ENCODE measurements at places on chromosomes 7 and 10.

DNA sequence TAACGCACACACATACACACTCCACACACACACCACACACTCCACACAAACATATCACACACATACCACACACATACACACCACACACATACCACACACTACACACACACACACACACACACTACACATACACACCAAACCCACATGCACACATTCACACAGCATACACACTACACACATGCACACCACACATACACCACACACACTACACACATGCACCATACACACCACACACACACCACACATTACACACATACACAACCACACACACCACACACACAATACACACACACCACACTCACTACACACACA is 66.3 kb downstream of the MKI67 start:
- DNase-seq = no peak

DNA sequence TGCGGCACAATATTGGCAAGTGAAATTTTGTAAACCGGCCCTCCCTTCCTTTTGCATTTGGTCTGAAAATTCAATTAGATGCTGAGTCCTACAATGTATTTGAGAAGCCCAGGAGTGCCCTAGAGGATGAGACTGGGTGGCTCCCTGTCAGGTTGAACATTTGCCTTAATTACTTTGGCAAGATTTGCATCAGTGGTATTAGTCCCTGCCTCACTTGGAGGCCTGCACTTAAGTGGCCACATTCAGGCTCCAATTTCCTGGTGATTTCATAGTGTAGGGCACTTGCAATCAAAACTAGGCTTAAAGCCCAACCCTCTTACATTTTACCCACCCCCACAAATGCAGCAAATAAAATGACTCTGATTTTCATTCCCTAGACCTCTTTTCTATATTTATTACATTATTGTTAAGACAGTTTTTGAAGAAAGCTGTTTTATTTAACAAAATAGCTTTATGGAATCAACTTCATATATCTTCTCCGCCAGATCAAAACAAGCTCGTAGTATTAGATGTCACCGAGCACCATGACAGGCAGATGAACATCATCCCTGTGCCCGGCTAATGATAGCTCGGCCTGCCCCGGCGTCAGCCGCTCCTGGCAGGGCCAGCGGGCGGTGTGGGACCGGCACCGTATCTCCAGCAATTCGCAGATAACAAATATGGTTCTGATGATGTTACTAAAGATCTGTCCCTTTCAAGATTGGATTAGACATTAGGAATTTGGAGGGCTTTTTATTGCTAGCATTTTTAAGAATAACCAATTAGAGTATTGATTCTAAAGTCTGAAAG is 73.6 kb downstream of the EGFR start:
- DNase-seq = no peak

- no peak for DNase-seq
These were observed 187.8 kb downstream of the PARD3 start for GRCh38 chr10:34627331-34627730.

DNA sequence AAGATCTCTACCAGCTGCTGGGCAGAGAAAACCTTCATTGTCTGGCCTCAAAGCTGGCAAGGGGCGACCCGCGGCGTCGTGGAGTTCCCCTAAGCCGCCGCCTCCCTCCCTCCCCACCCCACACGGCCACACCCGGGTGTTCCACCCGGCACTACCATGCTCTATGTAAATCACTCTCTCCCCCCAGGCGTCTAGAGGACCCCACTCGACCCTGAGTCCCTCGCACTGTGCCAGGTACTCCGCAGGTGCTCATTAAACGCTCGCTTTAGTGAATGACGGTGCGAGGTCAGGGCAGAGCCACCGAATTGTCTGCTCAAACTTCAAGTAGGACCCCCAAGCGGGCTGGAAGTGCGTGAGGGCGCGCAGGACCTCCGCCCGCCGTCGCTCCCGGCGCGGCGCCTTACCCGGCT is 628 bp downstream of the PARP12 start:
- DNase-seq = no peak

DNA sequence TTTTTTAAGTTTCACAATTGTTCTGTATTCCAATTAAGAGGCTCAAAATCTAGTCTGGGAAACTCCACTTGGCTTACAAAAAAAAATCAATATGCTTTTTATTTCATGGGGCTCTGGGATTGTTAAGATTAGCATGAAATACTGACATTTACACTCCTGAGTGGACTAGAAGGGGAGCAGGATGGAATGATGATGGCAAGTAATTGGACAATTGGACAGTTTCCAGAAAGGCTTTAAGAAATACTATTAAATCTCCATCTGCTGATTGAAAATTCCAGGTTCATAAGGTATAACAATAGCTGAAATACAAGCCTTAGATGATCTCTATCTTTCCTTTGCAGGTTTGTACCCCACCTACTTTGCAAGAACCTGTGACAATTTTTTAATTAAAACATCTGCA is 184.4 kb downstream of the LRRTM3 start:
- DNase-seq = no peak

- no peak for DNase-seq
These were observed 369.3 kb downstream of the PHTF2 start for GRCh38 chr7:78167860-78168259.

DNA sequence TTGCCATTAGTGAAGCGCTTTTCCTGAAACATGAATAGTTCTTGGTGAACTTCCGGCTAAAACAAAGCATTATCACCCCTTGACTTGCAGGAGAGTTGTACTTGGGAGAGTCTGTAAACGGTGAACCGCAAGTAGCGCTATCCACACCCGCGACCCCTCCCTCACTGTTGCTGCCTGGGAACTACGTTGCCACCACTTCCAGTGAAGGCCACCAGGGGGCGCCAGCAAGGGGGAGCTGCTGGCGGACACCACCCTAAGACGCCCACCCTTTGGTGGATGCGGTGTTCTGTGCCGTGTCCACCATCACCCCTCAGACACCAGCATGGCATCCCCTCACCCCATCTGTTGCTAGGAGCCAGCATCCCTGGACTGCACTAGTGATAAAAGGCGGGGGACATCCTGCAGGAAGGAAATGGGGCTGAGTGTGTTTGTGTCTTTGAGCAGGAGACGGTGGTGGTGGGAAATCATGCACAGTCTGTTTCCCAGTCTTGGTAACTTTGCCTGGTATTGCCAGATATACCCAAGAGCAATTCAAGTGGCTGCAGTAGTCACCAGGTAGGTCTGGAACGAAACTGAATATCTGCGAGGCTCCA is 298.2 kb downstream of the FRMD4A start:
- no peak for DNase-seq

GRCh38 chr10:76382381-76382851 is 951.0 kb downstream of the LRMDA start:
- DNase-seq = peak; percentile 21

DNA sequence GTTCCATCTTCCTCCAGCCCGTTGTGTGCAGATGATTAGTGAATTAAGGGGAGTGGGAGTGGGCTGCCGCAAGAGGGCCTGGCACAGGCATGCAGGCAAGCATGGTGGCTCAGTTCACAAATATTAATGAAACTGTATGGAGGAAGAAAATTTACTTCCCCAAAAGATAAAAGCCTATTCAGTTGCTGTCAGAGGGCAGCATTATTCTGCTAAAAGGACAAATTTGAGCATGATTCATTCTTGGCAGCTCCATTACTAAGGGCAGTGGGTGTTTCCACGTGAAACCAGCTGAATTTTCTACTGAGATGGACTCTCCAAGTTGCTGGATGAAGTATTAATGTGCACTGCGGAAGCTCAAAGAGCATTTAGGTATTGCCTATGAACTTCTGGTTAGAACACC is 90.9 kb upstream of the WDR11 start:
- no peak for DNase-seq

GRCh38 chr10:49270565-49270964 is 28.4 kb upstream of the C10orf71 start:
- DNase-seq = no peak

DNA sequence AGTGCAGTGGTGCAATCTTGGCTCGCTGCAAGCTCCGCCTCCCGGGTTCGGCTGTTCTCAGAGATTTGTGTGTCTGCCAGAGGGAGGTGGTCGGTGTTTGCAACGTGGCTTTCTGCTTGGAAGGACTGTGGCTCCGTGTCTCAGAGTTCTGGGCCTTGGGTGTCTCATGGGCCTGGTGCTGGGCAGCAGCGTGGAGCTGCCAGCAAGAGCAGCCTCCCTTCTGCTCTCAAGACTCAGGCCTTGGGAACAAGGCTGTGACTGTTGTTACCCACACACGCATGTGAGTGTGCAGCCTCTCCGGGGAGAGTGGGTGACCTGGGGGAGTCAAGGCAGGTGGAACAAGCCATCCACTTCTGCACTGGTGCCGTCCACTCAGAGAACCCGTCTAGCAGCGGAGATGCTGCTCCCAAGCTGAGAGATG is 52.0 kb downstream of the VIPR2 start:
- DNase-seq = no peak

- DNase-seq = no peak
These were observed 227.8 kb upstream of the KLF6 start for GRCh38 chr10:4012848-4013247.

All from kidney (tissue), 22 donors.